Cardiac septum (tissue), 1 donor: ENCODE measurements at places on chromosomes 11 and 22. TPM values are rescaled to one million over a fixed set of nuclear protein-coding genes. Genes with fewer than 3 reads are reported as not detected.

- DNase-seq, result no peak
Measured at GRCh38 chr11:44347538-44347937, 37.6 kb upstream of the ALX4 start.

DNA sequence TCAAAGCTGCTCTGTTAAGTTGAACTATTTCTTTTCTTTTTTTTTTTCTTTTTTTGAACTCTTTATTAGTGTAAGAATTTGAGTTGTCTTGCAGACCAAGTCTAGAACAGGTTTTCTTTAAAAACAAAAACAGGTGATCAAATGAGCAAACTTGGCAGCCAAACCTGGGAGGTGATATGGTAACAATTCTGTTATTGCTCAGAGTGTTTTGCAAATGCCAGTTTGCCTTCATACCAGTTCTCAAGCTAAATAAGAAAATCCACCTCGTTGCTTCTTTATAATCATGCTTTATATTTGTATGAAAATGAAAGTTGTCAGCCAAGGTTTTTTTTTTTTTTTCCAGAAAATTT is 76.9 kb downstream of the DEPDC5 start:
- DNase-seq, result no peak

GRCh38 chr11:133162227-133162626 is 370.1 kb downstream of the OPCML start:
- DNase-seq, result no peak

DNA sequence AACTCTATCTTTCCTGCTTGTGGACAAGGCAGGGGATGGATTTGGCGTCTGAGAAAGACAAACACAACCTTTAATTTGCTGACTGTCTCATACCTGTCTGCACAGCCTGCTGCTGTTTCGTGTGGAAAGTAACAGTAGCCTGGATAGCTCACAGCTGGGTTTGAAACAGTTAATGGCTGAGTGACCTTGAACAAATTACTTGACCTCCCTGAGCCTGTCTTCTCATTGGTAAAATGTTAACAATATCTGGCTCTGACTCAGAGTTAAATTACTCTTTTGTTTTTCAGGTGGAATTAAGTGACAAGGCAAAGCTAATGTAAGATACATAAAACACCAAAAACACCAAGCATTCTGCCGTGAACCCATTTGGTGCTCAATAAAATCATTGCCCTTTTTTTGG is 41.1 kb upstream of the ADA2 start:
- DNase-seq, result no peak

The KCNJ4 gene
- 67.8 TPM for total RNA-seq

The TMA7B gene
- not detected for total RNA-seq

The HSPB2 gene
- total RNA-seq, result 59.9 TPM
